Activated CD4-positive, alpha-beta T cell treated with anti-CD3 and anti-CD28 coated beads, Interleukin-2, amount 10 ng/mL, durations not matched to agents 7 days and 5 days (primary cell): ENCODE measurements at places on chromosomes 12 and 14.

DNA sequence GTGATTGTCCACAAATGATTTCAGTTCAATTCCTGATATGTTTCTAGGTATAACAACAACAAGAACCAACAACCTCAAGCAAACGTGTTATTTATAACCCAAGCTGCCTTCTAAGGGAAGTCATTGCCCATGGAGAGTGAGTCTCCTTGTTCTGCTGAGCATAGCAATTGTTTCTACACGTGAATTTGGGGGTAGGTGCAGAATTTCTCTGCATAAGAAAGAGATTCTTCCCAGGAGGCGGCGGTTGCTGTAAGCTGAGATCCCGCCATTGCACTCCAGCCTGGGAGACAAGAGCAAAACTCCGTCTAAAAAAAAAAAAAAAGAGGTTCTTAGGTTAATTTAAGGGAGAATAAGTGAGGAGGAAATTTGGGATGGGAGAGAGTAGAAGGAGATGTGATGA is 226.5 kb upstream of the PELI2 start:
- DNase-seq, result no peak

DNA sequence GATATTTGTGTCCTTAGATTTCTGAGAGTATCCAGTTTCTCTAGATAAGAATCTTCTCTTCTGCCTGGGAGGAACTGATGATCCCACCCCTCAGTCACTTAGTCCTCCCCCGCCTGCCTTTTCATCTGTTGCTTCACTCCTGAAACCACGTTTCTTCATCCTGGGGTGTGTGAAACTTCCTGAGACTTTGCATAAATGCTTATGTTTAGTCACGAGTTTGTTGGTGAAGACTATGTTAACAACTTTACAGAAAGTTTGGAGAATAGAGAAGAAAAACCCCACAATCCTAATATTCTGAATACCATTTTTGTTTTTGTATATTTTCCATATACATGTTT is 33.2 kb downstream of the MARK3 start:
- DNase-seq, result no peak

- DNase-seq, result no peak
Measured at GRCh38 chr14:40218282-40218941, 786.2 kb upstream of the FBXO33 start.

DNA sequence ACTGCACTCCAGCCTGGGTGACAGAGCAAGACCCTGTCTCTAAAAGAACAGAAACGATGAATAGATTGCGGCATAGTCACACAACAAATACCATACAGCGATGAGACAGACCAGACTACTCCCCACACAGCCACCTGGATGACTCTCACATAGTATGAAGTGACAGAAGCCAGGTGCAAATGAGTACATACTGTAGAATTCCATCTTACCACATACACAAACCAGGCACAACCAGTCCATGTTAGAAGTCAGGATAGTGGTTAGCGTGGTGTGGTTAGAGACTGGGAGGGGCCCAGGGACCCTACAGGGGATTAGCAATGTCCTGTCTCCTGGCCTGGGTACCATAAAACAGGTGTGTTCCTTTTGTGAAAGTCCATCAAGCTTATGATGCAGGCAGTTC is 53.8 kb downstream of the FAM222A start:
- no peak for DNase-seq

GRCh38 chr14:20631880-20632389 is 9.6 kb downstream of the OR6S1 start:
- no peak for DNase-seq

GRCh38 chr12:95173392-95174251 is 43.6 kb downstream of the FGD6 start:
- DNase-seq, result no peak

DNA sequence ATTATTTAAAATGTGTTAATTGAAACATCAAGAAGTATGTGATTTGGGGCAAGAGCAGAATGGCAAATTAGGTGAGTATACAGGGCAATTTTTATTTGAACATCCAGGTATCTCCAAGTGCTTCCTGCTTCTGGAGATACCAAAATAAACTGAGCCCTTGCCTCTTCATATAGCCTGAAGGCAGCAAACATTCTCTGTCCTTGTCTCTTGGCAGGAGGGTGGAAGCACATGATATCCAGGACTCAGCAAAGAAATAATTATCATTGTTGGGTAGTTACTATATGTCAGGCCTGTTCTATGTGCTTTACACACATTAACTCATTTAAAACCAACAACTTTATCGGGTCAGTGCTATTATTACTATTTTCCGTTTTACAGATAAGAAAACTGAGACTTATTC is 12.5 kb downstream of the LIN7A start:
- DNase-seq, result no peak

GRCh38 chr12:31120392-31121008 is 46.8 kb downstream of the DDX11 start:
- DNase-seq, result no peak

GRCh38 chr12:4648104-4648500 is 749 bp downstream of the AKAP3 start:
- DNase-seq, result no peak

DNA sequence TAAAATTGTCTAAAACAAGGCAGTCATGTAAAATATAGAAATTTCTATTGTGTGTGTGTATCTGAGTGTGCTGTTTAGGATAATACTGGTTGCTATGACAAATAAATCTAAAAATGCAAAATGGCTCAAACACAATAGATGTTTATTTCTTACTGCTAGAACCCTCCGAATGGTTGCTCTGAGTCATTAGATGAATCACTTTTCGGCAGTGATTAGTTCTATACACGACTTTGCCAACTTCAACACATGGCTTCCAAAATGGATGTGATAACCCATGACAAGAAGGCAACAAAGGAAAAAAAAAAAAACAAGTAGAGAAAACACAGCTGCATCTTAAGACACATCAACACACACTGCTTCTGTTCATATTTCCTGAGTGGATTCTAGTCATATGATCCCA is 729.2 kb downstream of the AACS start:
- no peak for DNase-seq

DNA sequence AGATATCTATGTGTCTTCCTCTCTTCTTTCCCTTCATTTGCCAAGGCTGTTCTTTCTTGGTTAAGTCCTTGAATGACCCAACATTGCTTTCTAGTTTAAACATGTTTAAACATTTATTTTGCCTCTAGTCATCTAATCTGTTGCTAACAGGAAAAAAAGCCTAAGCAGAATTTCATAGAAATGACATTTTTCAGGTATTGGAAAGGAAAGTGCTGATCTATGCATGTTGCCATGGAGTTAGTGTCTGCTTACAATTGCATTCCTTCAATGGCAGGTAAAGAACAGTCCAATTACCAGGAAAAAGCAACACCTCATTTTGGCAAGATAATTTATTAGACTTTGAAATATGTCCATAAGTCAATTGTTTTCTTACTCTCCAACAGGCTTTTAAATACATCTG is 21.5 kb upstream of the SLC2A13 start:
- no peak for DNase-seq

GRCh38 chr14:96585672-96586013 is 83.5 kb downstream of the PAPOLA start:
- no peak for DNase-seq
